Bone marrow (tissue), 2 donors: ENCODE measurements at places on chromosomes 13 and 19.

- no peak for DNase-seq
These were observed 4.8 kb upstream of the ZNF14 start for GRCh38 chr19:19737559-19738332.

- DNase-seq = no peak
These were observed 33.9 kb upstream of the MBNL2 start for GRCh38 chr13:97188207-97188606.

GRCh38 chr13:73201626-73202025 lies 142.8 kb downstream of the KLF5 start:
- no peak for DNase-seq

DNA sequence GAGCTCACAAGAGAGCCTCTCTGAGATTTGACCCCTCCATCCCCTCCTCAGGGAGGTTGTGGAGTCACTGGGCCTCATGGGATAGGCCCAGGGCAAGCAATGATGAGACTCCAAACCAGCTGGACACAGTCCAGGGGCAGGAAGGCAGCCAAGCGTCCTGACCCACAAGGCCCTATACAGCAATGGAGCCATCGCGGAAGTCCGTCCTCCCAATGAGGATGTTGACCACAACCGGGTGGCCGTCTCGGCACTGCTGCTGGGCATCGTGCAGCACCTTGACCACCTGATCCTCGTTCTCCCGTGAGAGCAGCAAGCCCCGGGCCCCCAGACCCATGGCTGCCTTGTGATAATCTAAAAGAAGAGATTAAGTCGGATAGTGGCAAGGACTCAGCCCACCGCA lies 7.9 kb downstream of the SYDE1 start:
- DNase-seq = no peak

DNA sequence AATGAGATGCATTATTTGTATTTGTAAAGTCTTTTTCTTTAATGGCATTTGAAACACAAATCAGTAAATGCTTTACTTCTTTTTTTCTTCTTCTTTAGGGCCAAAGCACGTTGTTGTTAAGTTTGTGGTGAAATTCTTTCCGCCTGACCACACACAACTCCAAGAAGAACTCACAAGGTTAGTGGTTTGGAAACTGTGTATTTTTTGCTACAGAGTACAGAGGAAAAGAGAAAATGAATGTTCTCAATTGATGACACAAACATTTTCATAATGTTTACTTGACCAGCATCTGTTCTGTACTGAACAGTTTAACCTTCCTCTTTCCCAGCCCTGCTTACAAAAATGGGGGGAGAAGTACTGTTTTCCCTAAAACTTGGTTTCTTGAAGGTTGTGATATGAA lies 190.9 kb upstream of the RNF113B start:
- DNase-seq = no peak

GRCh38 chr19:40601134-40601974 lies at the start of gene LTBP4:
Gene LTBP4, plus strand, starts transcription at chr19:40601369. Its CDS starts 19 bp downstream, at chr19:40601388.
- DNase-seq = no peak

DNA sequence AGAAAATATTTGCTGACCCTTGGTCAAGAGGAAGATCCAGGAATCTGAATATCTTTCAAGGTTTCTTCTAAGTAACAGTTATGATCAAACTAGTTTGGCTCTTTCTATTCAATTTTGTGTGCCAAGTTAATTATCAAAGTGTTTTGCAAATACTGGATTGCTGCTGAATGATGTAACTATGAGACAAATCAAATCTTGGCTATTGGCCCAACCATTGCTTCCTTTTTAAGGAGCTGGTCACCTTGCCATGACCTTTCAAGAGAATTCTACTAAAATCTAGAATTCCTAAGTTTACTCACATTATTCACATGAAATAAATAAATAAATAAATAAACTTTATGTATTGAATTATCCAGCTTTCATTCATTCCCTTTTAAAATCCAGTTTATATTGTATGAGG lies 371.8 kb downstream of the SLITRK6 start:
- no peak for DNase-seq

DNA sequence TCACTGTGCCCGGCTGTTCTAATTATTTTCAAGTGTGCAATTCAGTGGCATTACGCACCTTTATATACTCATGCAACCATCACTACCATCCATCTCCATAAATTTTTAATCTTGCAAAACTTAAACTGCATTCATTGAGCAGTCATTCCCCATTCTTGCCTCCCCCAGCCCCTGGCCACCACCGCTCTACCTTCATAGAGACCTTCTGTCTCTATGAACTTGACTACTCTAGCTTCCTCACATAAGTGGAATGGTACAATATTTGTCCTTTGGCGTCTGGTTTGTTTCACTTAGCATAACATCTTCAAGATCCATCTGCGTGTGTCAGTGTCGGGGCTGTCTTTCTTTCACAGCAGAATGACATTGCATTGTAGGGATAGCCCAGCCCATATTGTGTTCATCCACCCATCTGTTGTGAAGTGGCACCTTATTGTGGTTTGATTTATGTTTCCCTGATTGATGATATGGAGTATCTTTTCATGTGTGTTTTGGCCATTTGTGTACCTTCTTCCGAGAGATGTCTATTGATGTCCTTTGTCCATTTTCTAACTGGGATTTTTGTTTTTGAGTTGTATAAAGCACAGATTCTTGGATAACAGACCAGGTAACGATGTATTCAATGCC lies 64.8 kb upstream of the FLT1 start:
- no peak for DNase-seq

- DNase-seq = peak; percentile 19
These were observed 6.3 kb upstream of the WTIP start for GRCh38 chr19:34475026-34475974.

- DNase-seq = no peak
These were observed 18.4 kb downstream of the C2CD4C start for GRCh38 chr19:390386-391206.

DNA sequence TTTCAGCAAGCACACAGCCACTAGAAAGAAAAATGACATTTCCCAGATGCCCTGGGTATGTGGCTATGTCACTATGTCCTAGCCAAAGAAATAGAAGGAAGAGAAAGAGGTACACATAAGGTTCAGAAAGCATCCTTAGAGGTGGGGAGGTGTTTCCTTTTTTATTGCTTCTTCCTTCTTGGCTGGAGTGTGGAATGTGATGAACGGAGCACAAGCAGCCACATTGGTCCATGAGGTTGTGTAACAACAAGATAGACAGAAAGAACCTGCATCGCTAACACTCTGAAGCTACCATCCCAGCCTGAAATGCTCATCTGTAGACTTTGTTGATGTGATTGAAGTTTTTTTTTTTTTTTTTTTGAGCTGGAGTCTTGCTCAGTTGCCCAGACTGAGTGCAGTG lies 6.7 kb downstream of the SLC25A23 start:
- DNase-seq = no peak
